ENCODE measurements at places on chromosomes 6 and 20.
A peak's percentile ranks its signal among the peaks of the same experiment; 100 is the strongest.

GRCh38 chr6:82085701-82086100 lies 161.8 kb downstream of the IBTK start:
- no peak for DNase-seq

- DNase-seq: no peak
These were observed 324.4 kb downstream of the CENPW start for GRCh38 chr6:126664271-126664670.

DNA sequence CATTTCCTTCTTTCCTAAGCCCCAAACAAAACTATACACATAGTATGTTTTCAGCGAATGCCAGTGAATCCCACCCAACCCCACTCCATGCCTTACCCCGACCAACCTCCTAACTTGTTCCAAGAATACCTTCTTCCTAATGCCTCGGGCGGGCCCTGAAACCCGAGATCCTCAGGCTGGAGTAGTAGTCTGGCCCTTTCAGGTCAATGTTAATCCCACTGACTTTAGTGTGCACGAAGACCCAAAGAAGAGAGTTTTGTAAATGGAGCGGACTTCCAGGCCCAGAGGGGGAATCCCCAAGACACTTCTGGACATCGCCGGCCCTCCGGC lies 394 bp downstream of the YIPF3 start:
- DNase-seq: no peak

- DNase-seq: no peak
These were observed 720.4 kb upstream of the CHD6 start for GRCh38 chr20:42338294-42339201.

DNA sequence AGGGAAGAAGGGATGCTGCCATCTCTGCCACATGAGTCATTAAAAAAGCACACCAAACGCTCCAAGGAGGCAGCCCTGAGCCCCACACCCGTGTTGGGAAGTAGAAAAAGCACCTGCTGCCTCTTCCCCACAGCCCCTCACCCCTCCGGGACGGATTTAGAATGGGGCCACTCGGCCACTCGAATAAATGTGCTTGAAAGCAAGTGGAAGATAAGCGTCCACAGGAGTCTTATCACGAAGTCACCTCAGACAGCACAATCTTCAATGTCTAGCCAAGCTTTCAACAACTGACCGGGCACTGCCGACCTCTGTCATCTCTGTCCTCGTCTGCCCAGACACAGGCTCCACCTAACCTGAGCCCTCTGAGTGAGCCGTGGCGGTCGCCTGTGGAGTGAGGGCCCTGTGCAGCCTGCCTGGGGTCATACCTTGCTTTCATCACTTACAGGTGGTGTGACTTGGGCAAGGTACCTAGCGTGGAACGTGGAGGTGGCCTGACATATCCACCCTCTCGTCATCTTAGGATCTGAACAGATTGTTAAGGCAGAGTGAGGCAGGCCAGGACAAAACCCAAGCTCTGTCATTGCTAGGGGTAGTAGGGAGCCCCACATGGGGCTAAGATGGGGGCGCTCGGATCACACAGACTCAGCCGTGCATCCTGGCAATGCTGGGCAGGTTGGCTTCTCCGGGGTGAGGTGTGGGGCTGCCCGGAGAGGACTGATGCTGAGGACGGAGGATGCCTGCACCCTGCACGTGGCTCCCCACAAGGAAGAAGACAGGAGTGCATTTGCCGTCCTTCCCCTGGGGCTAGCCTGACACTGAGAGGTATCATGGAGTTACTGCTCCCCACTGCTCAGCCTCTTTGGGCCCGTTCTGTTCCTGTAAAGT lies 34.8 kb downstream of the PSMG4 start:
- DNase-seq: no peak

GRCh38 chr6:28489366-28490204 lies 26.0 kb downstream of the GPX6 start:
- DNase-seq: peak; percentile 23

GRCh38 chr20:63622732-63623131 lies 4.2 kb downstream of the GMEB2 start:
- no peak for DNase-seq

DNA sequence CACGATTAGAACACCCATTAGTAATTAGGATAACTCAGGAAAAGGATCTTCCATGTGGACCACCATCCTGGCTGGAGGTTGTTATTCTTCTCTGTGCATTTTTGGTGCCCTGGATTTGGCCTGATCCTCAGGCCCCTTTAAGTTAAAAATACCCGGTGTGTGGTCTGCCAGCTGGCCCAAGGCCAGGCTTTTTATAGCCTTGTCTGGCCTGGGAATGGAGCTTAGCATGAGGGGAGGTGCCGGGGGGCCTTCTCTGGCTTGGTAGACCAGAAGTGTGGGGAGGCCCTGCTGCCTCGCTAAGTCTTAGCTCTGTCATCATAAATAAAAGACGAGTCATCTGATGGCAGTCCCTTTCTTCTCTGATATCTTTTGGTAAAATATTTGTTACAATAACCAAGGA lies 71.4 kb downstream of the ARID1B start:
- no peak for DNase-seq

DNA sequence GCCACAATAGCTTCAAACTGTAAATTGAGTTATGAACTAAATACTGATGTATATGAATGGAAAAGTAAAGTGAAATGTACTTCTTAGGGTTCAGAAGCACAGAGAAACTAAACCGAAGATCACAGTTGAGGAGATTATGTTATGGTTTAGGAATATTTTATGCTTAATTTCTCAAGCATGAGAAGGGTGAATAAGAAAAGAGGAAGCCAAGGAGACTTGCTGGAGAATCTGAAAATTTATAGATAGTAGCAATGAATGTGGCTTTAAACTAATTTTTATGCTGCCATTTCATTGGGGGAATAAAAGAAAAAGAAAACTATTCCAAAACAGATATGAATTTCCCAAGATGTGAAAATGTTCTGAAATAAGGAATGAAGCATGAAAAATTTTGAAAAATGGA lies 5.6 kb downstream of the ANKS1A start:
- no peak for DNase-seq

DNA sequence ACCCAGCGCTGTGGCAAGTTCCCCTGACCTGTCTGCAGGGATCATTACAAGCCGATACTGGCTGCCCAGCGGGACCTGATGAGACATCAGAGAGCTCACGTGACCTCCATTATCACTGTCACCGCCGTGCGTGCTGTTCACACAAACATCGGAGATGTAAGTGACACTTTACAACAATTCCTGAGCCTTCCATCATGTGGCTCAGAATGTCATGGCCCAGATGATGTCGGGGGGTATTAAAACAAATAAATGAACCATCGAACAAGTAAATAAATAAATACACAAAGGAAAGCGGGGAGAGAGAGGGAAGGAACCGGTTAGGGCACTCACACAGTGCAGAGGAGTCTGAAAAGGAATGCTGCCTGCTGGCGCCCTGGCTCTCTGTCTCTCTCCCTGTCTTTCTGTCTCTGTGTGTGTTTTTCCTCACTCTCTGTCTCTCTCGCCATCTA lies 195.1 kb downstream of the BMP7 start:
- DNase-seq: no peak

DNA sequence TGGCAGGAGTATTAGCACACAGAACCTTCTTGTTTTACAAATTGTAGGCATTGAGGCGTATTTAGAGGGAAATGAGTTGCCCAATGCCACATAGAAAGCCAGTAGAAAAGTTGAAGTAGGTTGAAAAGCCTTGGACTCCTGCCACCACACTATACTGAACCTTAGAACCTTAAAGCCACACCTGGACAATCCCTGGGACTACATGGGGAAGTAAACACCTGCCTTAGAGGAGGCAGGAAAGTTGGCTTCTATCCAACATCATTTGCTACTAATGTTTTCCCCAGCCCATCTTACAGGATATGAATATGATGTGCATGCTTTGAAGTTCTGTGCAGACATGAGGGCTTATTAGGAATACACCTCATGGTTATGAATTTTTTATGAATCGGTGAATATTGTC lies 5.3 kb upstream of the EPPIN start:
- DNase-seq: no peak

GRCh38 chr6:64256483-64256882 lies 620.9 kb downstream of the PHF3 start:
- no peak for DNase-seq

- DNase-seq: no peak
These were observed 25.9 kb downstream of the GNAS start for GRCh38 chr20:58878399-58878798.

DNA sequence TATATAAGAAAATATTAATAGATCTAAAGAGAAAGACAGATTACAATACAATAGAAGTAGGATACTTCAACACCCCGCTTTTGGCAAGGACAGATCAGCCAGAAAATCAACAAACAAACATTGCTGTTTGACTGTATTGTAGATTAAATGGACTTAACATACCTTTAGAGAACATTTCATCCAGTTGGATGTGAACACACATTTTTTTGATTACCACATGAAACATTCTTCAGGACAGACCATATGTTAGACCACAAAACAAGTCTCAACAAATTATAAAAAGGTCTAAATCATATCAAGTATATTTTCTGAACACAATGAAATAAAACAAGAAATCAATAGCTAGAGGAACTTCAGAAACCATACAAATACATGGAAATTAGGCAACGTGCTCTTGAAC lies 148.2 kb downstream of the TRMT11 start:
- DNase-seq: no peak

GRCh38 chr6:79267128-79267527 lies 32.6 kb upstream of the HMGN3 start:
- no peak for DNase-seq

- DNase-seq: no peak
These were observed 2.0 kb downstream of the DOK5 start for GRCh38 chr20:54477191-54477955.
